Activated CD8-positive, alpha-beta memory T cell treated with anti-CD3 and anti-CD28 coated beads, Interleukin-2, amount 50 U/mL, for 4 hours (primary cell): ENCODE measurements at places on chromosomes 5 and 9.

DNA sequence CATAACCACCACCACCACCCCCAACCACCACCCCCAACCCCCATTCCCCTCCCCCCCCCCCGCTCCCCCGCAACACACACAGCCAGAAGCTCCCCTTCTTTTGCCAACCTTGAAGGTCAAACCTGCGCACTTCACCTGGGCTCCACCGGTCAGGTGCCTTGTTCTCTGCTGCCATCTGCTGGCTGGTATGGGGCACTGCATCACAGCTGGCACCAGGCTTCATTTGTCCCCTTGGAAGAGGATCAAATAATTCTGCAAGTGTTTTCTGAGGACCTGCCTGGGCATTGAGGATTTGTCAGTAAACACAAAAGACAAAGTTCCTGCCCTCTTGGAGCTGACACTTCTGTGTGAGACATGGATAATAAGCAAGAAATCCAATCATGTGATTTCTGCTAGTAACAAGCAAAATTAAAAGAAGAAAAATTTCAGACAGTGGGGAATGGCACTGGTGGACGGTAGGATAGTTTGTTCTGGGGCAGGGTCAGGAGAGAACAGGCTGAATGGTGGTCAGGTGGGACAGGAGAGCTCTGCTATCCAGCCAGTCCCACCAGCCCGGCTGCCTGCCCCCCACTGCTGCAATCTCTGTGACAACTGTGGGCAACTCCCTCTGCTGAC is 55.6 kb upstream of the LMX1B start:
- peak; percentile 68 for DNase-seq

- DNase-seq = no peak
Measured at GRCh38 chr5:14560091-14560595, 21.4 kb upstream of the OTULINL start.

- no peak for DNase-seq
Measured at GRCh38 chr5:29697785-29698414, 1495.6 kb upstream of the CDH6 start.

DNA sequence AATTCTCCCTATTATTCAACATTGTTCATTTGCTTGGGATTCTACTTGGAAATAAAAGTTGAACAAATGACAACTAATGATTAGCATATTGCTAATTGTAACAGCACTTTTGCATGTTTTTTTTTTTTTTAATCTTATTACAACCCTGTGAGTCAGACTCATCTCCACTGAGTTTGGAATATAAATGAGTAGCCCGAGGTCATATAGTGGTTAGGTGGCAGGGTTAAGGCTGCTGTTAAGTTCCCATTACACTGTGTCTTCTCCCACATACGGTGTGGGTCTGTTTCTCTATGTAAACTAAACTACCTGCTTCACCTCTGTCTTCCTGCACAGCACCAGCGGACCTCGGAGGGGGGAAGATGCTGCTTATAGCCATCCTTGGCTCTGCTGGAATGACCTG is 92.4 kb downstream of the EQTN start:
- DNase-seq = no peak

- no peak for DNase-seq
Measured at GRCh38 chr5:86866036-86866435, 248.3 kb downstream of the COX7C start.

DNA sequence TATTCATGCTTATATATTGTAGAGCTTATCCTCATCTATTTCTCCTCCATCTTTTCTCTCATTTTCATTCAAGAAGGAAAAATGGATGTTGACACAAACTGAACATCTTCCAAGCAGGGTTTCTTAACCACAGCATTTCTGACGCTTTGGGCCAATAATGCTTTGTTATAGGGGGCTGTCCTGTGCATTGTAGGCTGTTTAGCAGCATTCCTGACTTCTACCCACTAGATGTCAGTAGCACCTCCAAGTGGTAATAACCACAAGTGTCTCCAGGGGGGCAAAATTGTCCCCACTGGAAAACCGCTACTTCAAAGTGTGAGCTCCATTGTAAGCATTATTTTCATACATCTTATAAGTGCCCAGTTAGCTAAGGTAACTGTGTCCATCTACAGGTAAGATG is 2.6 kb upstream of the TXNDC8 start:
- DNase-seq = no peak

DNA sequence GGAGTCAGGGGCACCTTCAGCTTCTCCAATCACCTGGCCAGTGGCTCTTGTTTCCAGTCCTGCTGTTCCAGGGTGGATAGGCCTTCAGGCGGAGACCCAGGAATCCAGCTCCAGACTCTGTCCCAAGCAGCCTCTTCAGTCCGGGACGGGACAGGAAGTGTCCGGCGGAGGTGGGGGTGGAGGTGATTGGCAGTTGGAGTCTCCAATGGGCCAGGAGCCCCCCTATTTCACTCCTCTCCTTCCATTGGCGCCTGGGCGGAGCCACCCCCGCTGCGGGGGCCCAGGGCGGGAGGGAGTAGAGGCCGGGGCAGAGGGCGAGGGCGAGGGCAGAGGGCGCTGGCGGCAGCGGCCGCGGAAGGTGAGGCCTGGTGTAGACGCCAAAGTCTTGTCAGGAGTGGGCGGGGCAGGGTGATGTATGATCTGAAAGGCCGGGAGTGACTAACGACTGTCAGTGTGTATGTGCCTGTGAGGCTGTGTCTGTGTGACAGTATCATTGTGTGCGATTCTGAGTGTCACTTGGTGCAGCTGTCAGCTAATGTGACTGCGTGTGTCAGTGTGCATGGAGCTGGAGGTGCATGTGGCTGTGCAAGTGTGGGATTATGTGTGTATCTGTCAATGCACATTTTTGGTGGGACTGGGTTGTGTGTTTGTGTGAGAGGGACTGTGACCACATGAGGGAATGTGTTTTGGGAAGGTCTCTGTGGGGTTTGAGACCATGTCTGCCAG is at the start of gene IL11RA:
Gene IL11RA (plus strand): TSS at position 310 of the 726 bp plus-strand sequence. CDS start 3,033 bp downstream, outside the sequence.
- DNase-seq = peak; percentile 53

DNA sequence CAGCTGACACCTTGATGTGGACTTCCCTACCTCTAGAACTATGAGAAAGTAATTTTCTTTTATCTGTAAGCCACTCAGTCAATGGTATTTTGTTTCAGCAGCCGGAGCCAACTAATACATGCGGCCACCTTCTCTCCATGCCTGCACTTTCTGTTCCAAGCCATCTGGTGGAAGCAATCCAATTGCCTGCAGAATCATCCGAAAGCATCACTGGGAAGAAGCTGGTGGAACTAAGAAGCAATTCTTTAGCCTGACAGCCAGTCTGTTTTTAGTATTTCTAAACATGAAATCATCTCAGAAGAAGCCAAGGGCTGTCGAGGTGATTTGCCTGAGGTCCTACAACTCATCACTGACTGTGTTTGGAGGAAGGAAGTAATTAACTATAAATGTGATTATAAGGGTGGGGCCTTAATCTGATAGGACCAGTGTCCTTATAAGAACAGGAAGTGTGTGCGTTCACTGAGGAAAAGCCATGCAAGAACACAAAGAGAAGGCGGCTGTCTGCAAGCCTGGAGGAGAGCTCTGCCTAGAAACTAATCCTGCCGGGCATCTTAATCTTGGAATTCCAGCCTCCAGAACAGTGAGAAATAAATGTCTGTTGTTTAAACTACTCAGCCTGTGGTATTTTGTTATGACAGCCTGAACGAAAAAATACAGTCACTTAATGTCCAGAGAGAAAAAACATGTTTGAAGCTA is 49.1 kb downstream of the NXNL2 start:
- no peak for DNase-seq

DNA sequence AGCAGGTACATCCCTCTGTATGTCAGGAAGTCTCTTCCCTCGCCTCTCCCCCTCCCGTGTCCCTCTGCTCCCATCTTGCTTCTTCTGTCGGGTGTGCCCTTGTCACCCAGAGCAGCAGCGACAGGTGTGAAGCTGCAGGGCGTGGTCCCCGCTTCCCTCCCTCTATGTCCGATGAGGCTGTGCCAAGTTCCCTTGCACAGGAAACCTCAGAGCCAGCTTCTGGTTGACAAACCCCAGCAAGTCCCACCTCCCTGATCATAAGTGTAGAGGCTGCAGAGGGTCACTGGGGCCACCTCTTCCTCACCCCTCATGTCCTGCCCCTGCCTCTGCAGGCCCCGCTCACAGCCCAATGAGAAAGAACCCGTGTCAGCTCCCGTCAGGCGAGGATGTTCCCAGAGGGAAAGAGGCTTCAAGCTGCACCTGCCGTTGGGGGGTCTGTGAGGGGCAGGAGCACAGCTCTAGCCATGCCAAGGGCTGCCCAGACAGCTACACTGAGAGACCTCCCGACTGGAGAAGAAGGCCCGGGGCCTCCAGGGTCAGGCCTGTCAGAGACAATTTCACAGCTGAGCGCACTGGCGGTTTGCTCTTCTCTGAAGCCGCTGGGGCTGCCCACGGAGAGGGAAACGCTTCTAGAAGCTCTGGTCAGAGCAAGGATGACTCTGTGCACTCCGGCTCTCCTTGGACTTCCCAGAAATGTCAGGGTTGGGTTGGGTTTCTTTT is 73.3 kb downstream of the AK8 start:
- DNase-seq = no peak

DNA sequence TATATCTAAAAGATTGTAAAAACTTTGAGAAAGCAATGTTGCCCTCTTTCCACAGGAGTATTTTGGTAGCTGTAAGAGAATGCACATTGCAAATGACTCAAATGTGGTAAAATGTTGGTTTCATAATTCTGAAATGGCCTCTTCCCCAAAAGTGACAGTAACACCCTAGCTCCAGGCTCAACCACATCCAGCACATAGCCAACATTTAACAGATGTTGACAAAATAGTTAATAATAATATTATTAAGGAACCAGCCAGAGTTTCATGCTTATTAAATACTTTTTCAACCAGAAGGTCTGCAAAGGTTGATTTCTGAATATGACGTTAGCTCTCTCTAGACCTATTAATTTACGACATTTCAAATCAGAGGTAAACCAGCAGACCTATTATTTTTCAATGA is 1.3 kb downstream of the ANXA1 start:
- DNase-seq = no peak

- no peak for DNase-seq
Measured at GRCh38 chr5:127373858-127374491, 83.4 kb downstream of the MEGF10 start.

GRCh38 chr5:155040984-155041653 is 27.6 kb downstream of the KIF4B start:
- DNase-seq = no peak

DNA sequence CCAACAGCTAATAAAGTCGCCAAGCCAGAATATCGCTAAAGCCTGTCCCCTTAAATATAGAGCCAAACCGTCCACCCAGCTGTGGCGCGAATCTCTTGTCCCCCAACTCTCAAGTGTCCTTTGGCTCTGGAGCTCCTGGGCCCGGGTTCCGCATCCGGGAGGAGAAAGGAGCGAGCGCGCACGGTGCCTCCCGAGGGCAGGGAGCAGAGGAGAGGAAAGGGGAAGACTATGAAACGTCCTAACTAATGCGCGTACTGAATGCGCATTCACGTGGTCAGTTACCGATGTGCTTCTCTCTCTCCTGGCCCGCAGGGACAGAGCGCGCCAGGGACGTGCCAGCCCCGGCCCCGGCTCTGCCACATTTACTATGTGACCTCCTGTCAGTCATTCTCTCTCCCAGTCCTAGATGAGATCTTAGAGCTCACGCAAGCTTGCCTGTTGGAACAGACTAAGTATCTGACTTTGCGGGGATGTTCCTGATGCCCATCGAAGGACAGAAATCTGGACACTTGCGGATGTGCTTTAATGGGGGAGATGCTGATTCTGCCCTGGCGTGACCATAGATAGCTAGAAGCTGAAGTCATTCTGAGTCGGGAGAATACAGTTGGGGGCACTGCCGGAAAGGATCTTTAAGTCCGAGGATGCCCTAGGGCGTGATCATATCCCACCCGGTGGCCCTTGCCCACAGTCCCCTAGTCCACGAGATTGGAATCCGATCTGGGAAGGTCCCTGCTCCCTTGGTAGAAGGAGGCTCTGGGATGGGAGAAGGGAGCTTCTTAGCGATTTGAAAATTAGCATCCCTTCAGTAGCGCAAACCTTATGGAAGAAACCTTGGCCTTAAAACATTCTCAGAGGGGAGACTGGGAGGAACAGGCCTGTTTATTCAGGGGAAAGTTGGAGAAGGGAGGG is 5.7 kb upstream of the EBF1 start:
- no peak for DNase-seq

GRCh38 chr5:115069087-115069968 is 100.4 kb downstream of the TRIM36 start:
- DNase-seq = no peak

DNA sequence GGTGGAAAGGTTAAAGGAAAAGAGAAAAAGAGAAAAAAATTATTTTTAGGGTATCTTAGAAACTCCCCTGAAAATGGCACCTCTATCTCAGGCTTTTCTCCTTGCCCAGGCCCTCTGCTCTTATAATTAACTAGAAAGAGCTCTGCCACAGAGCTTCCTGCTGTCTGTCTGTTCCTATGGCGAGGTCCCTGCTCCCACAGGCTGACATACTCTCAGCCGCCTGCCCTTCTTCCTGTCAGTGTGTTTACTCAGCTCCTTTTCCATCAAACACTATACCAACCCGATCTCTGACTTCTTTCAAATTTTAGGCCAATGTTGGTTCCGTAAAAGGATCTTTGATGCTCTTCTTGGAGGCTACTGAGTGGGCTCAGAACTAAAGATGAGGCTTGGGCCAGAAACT is 482.6 kb downstream of the DMAC1 start:
- no peak for DNase-seq

- no peak for DNase-seq
Measured at GRCh38 chr5:89374144-89374784, 491.3 kb upstream of the MEF2C start.

- DNase-seq = no peak
Measured at GRCh38 chr9:69188975-69189374, 14.9 kb downstream of the TJP2 start.

GRCh38 chr5:58080573-58080972 is 379.3 kb downstream of the PLK2 start:
- no peak for DNase-seq

DNA sequence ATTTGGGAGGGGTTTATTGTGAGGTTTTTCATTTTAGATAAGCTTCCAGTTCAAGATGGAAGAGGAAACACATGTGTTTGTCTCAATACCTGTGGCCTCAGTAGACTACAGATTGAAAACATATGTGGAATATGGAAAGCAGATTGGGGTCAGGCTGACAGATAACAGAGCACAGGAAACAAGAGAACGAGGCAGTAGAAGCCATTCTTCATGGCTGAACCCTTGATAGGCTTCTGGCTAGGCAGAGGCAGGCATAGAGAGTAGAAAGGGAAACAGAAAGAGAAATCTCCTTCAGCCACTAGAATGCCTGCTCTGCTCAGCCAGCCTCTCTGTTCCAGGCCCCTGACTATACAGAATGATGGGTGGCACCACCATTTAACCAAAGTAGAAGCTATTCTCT is 152.5 kb downstream of the MUSK start:
- DNase-seq = no peak

GRCh38 chr9:81031422-81032029 is 657.8 kb downstream of the TLE1 start:
- DNase-seq = no peak

DNA sequence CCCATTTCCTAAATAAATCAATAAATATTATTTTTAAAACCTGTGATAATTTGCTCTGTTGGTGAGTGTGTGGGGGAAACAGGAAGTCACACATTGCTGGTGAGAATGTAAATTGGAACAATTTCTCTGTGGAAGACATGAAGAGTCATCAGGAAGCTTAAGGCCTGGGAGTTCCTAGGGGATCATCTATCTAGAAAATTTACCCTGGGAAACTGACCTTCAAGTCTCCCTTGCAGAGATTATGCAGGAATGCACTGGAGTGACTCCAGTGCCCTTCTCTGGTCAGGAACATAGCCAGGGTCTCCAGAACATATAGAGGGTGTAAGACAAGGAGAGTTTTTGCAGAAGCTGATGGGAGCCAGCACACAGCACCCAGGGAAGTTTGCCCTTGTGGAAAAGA is 13.0 kb upstream of the GCNT1 start:
- no peak for DNase-seq
